NCI-H1417 treated with DMSO at 0.1 percent for 48 hours (cell line): ENCODE measurements at places on chromosomes 3 and 15.

- DNase-seq = no peak
Measured at GRCh38 chr3:64571982-64572381, 115.8 kb downstream of the ADAMTS9 start.

DNA sequence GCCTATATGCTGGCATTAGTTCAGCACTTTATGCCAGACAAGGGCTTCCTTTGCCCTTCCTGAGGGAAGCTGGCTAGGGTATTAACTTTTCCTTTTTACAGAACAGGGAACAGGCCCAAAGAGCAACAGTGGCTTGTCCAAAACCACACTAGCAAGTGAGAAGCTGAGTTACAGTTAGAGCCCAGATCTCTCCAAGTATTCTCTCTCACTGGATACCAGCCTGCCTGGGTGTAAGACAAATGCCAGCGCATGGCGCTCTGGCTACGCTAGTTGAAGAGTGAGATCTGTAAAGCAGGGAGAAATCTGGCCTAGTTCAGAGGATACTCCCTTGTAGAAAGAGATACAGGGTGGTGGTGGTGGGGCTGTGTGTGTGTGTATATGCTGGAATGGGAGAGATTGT is 38.4 kb downstream of the RAB11A start:
- no peak for DNase-seq

DNA sequence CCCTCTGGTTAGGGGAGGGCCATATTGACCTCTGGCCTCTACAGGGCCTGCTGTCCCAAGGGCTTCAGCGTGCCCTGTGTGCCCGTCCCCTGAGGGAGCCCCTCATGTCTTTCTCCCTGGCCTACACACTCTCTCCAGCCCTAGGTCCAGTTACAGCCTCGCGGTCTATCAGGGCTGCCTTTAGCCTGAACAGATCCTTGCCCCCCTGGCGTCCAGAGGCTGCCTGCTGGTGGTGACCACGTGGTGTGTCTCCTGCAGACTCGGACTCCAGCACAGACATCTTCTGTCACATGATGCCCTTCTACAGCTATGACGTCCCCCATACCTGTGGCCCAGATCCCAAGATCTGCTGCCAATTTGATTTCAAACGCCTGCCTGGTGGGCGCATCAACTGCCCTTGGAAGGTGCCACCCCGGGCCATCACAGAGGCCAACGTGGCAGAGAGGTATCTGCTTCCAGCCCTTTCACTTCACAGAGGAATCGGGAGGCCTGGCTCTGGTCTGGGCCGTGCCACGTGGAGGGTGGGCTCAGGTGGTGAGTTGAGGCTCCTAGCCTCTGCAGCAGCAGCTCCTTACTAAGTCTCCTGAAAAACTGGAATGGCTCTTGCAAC is 4.1 kb downstream of the MAN2A2 start:
- DNase-seq = no peak

DNA sequence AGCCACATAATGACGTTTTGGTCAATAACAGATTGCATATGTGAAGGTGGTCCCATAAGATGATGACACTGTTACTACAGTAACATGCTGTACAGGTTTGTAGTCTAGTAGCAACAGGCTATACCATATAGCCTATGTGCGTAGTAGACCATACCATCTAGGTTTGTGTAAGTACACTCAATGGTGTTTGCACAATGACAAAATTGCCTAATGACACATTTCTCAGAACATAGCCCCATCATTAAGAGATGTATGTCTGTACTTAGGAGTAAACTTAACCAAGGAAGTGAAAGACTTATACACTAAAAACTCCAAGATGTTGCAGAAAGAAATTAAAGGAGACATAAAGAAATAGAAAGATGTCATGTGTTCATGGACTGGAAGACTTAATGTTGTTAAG is 66.2 kb downstream of the RPLP1 start:
- DNase-seq = no peak

DNA sequence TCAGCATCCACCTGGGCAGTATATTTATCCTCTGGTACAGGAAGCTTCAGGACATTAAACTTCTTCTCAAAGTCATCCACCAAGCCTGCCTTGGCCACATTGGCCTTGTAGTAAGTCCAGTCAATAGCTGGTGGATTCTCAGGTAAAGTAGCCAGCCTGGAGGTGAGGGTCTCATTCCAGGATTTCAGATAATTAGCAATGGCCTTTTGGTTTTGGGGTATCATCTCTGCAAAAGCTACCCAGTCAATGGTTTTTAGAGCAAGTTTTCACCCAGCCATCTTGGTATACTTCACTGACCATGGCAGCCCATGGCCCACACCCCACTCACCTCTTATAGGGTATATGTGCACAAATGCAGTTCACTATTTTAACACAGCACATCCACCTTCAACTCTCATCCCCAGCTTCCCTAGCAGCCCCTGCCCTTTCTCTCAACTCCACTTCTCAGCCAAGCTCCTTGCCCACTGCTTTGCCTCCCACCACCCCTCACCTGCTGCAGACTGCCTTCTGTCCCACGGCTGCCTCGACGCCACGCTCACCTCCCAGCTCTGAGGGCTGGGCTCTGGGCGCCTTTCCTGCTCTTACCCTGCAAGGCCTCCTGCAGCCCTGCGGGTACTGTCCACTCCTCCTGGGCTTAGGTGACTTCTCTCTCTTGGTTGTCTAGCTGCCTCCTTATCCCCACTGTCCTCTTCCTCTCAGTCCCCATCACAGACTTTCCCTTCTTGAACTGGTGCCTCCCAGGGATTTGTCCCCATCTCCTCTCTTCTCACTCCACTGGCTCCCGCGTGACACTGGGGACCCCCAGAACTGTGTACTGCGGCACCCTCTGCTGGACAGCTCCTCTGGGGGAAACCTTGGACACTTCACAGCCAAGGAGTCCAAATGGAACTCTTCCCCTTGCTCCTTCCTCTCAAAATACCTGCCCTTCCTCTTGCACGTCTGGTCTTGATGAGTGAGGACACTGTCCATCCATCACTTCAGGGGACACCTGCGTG is 1.7 kb upstream of the TGM5 start:
- DNase-seq = no peak

DNA sequence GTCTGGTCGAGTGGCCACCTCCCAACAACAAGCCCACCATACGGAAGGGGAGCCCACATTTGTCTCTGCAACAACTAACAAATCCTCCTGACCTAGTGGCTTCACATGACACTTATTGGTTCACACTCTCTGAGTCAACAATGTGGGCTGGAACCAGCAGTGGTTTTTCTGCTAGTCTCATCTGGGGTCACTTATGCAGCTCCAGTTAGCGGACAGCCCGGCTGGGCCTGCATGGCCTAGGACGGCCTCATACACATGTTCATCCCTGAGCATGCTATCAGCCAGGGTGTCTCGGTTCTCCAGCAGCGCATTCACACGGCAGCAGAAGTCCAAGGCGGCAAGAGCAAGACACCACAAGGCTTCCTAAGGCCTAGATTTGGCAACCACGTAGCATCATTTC is 281.7 kb downstream of the XXYLT1 start:
- DNase-seq = no peak

DNA sequence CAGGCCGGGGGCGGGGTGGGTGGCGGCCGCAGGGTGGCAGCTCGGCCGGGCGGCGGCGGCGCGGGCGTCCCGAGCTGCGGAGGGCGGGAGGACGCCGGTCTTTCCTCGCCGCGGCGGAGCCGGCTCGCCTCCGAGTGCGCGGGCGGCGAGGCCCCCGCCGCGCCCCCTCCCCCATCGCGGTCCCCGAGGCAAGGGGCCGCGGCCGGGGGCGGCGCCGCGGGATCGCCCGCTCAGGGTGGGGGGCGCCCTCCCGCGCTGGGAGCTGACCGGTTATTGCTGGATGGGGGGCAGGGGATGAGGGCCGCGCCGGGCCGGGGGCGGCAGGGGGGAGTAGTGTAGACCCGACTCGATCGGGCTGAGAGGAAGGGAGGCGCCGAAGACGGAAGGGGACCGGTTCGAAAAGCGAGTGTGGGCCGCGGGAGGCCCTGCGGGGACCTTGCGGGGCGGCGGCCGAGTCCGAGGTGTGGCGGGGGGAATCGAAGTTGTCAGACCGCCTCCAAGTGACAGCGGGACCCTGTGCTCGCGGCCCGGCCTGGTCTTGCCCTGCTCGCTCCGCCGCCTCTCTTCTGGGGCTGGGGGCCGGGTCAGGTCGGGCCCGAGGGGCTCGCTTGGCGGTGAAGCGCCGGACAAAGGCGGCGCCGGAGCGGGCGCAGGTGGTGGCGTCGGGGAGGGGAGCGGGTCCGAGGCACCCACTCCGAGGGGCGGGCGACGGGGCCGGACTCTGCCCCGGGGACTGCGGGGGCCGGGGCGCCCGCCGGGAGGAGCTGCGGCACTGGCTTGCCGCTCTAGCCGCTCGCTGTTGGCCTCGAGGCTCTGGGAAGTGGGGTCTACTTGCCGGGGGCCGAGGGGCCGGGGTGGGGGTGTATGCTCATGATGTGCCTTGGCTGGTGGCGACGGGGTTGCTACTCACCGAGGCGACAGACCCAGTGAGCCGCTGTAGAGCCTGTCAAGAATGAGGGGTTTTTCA is 1.1 kb downstream of the BAHD1 start:
- DNase-seq = no peak

GRCh38 chr3:193483988-193484539 is 70.6 kb downstream of the ATP13A4 start:
- DNase-seq = no peak

DNA sequence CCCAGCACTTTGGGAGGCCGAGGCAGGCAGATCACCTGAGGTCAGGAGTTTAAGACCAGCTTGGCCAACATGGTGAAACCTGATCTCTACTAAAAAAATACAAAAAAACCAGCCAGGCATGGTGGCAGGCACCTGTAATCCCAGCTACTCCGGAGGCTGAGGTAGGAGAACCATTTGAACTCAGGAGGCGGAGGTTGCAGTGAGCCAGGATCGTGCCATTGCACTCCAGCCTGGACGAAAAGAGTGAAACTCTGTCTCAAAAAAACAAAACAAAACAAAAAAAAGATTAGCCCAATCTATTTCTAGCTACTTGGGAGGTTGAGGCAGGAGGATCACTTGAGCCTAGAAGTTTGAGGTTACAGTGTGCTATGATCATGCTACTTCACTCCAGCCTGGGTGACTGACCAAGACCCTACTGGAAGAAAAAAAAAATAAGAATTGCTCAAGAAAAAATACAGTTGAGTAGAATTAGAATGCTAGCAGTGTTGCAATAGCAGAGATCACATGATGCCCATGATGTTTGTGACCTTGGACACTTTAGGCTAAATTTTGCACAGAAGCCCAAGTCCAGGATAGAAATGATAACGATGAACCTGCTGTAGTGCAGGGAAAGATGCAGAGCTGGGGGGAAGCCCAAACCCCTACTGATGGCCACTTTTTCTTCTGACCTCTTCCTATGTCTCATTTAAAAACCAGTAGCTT is 162.2 kb downstream of the LPP start:
- DNase-seq = no peak

- DNase-seq = no peak
Measured at GRCh38 chr3:118165413-118165812, 869.2 kb downstream of the IGSF11 start.

- no peak for DNase-seq
Measured at GRCh38 chr15:45573961-45574629, 13.1 kb upstream of the BLOC1S6 start.

GRCh38 chr3:190130696-190131095 is 10.0 kb upstream of the P3H2 start:
- no peak for DNase-seq
